ENCODE measurements at places on chromosomes 3 and 15. TPM values are rescaled to one million over a fixed set of nuclear protein-coding genes. Genes with fewer than 3 reads are reported as not detected.

FILIP1L gene
- 279 TPM for total RNA-seq

GRCh38 chr3:174758943-174759342 lies 100.2 kb upstream of the NAALADL2 start:
- DNase-seq = no peak

DNA sequence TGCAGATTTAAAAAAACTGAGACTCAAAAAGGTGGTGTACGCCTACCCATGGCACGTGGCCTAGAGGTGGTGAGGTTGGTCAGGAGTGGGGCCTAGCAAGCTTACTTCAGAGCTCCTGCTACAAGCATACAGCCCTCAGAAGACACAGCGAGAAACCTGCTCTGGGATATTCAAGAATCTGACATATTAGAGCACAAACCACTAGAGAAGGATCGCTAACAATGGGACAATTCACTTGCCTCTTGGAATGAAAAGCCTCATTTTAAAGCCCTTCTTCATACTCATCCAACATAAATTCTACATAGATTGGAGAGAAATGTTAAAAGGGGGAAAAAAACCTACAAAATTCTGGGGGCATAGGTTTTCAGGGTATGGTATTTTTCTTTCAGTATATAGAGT lies 118.0 kb upstream of the ARHGEF3 start:
- DNase-seq = no peak

GRCh38 chr3:28743831-28744230 lies 395.2 kb upstream of the AZI2 start:
- no peak for DNase-seq

DNA sequence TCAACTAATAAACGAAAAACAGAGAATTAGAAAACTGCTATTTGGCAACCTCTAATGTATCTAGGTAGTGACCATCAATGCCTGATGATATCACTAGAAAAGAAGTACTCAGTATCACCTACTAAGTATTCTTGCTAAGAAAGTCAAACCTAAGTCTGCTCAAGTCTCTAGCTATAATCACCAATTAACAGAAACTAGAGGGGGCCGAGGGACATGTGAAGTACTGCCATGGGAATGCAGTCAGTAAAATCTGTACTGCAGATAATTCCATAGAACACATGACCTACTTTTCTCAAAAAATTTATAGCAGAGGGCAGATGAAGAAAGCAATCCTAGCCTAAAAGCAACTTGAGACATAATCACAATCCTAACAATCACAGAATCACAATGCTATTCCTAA lies 51.4 kb downstream of the CPEB1 start:
- DNase-seq = no peak

DNA sequence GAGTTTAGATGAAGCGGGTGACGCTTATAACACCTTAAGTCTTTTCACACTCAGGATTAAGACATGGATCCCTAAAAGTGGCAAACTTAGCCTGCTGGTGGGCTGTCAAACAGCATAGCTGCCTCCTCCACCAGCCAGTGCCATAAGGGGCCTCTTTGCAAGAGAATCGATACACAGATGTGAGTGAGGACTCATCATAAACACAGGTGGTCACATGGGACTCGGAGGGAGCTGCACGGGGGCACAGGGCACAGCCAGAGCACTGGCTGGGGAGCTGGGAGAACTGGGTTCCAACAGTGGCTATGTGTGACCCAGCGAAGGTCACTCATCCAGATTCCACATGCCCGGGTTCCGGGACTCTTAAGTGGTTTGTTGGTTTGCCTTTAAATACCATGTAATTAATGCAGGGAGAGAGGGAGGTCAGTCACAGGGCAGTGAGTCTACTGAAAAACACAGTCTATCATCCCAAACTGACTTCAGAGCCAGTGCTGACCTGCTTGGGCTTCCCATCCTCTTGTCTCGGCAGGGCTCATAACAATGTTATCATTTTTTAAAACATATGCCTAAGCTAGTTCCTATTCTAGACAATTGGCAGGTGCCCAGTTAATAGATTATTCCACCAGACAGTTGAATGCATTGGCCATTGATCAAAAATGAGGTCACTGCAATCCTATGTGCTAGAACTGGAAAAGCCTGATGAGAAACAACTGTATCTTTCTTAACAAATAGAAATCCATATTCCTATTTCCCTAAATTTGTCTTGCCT lies 51.8 kb downstream of the SLC12A8 start:
- no peak for DNase-seq

GRCh38 chr3:10253731-10254130 lies 5.5 kb downstream of the TATDN2 start:
- DNase-seq = no peak

- peak; percentile 30 for DNase-seq
Measured at GRCh38 chr15:76206325-76206976, 104.8 kb downstream of the ETFA start.

All from thoracic aorta (tissue), 2 donors.